NT2/D1 (cell line): ENCODE measurements at places on chromosomes 4 and X.

- DNase-seq, result no peak
These were observed 29.0 kb upstream of the MAOA start for GRCh38 chrX:43627147-43627546.

DNA sequence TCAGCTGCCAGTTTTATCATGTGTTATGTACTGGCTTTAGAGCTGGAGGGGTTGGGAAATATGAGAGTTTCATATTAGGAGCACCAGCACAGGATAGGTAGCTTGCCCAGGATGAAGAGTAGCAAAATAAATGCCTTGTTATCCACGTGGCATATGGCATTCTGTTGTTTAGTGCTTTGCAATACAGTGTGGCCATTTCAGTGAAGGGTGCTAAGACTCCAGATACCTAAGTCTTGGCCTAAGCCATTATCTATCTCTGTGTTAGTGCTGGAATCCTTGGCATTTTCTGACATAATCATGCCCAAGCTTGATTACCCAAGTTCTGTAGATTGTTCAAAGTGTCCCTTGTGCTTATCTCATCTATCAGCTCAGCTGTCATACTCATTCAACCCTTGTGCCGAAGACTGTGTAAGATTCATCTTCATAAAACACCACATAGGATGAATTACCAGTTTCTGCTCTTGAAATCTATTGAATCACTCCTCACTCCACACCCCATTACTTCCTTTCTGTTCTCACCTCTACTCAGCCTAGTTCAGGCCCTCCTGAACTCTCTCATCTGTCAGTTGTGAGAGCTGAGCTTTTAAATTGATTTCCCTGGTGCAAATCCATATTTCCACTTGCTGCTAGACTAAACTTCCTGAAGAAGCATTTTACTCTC, 73.5 kb downstream of the CLCN5 start:
- no peak for DNase-seq

DNA sequence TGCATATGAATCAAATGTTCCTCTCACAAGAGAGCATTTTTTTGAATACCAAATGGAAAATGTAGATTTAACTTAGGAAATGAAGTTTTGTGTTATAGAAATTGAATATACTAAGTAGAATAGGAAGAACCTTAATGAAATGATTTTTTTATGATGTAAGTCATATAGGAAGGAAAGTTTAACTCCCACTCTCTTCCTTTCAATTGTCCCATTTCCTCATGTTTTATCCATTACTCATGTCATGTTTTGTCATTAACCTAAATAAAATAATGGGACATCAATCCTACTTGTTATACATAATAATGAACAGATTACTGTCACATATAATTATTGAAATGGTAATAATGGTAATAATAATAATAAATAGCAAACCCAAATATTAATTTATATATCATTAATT, 22.7 kb upstream of the SRD5A3 start:
- no peak for DNase-seq

DNA sequence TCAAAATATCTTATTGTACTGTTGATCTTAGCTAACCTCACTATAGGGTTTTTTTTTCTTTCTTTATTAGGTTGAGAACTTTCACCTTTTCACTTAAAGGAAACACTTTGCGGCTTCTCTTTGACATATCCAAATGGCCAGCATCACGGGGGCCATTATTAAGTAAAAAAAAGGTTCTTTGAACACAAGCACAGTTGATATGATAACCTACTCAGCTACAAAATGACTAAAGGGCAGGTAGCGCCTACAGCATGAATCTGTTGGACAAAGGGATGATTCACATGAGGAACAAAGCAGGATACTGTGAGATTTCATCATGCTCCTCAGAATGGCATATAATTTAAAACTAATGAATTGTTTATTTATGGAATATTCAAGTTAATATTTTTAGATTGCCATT, 119.6 kb downstream of the CCSER1 start:
- DNase-seq, result no peak

- no peak for DNase-seq
These were observed 67.9 kb upstream of the TBL1X start for GRCh38 chrX:9396930-9397329.

DNA sequence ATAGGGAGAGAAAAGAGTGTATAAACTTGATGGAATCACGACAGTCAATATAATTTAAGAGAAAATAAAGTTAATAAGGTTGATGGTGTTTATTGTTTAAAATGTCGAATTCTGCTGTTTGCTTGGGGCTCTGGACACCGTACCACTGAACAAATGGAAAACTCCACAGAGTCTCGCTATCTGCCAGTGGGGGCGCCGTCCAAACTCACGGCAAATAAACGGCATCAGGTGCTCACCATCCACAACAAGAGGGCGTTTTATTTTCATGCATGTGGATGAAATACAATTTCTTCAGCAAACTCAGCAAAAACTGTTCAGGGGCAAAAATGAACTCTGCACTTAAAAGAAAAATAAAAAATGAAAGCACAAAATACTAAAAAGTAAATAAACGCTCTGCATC, 46.6 kb upstream of the FAM47C start:
- no peak for DNase-seq

- DNase-seq, result no peak
These were observed 212.7 kb downstream of the KCTD8 start for GRCh38 chr4:44235897-44236296.

- DNase-seq, result no peak
These were observed 68.1 kb upstream of the DUSP21 start for GRCh38 chrX:44775726-44776125.
